Gastroesophageal sphincter (tissue), 4 donors: ENCODE measurements at places on chromosomes 16 and 17. TPM values are rescaled to one million over a fixed set of nuclear protein-coding genes. Genes with fewer than 3 reads are reported as not detected.

HLF gene
- 186 TPM for total RNA-seq

- ATAC-seq: no peak
Observed at GRCh38 chr17:81608605-81609004, 28.3 kb downstream of the NPLOC4 start.

HCRT gene
- total RNA-seq: not detected

DNA sequence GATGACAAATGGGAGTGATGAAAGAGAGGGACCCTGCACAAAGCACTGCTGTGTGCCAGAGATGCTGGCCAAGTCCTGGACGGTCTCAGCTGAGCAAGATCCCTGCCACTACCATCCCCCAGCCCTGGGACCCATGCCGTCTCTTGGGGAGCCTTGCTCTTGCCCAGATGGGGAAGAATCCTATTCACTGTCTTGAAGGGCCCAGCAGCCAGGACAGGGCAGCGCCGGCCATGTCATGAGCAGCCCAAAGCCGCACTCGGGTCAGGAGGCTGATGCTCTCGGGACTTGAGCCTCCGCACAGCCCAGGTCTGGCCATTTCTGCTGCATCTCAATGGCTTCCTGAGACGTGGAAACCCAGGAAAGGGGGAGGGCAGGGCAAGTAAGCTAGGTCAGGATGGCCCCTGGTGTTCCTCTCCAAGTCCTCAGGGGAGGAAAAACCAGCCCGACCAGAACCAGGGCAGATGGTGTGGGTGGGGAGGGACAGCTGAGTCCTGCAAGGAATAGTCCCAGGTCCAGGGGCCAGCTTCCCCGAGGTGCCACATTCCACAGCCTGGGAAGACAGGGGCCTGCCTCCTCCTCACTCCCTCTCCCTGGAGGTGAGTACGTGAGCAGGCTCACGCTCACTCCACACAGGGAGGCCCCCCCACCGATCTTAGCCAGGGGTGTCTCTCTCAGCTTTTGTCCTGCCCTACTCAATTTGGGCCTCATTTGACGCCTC is 7.8 kb upstream of the KRT19 start:
- no peak for ATAC-seq

- ATAC-seq: no peak
Observed at GRCh38 chr16:58365623-58366022, 26.6 kb upstream of the GINS3 start.

DNA sequence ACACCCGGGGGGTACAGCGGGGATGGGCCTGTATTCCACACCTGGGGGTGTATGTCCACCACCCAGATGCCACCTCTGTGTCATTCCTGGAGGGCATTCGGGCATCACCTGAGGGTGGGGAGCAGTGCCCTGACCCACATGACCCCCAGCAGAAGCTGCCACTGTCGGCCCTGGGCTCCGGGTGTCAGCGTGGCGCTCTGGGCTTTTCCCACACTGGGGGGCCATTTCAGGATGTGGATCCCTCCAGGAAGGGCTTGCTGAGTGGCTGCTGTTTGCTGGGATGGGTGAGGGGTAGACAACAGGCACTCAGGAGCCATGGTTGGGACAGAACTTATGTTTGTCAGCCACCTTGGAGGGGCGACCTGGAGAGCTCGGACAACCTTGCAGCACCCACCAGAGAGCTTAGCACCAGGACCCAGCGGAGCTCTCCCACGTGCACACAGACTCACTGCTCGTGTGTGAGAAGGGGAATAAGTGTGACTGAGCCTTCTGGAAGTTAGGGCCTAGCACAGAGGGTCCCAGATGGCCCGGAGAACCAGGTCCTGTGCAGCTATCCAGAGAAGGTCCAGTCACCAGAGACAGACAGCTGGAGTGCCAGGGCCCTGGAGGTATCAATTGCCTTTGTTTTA is 102.7 kb downstream of the METRNL start:
- ATAC-seq: no peak

GRCh38 chr17:6494239-6494941 is 50.1 kb downstream of the PIMREG start:
- ATAC-seq: peak; percentile 56

DNA sequence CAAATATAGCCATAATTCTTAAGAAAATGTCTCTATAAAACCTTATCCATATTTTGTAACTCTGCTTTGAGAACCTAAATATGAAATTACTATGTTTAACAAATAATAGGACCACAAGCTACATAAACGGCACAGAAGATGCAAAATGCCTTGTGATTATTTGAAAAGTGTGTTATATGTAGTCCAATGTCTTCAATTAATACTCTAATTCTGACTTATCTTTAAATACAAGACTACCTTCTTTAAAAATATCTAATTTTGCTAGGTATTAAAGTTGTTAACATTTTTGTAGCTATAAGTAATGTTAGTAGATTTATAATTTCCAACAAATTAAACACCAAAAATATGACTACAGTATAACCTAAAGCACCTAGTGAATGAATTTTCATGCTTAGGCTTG is 17.0 kb downstream of the PSMD12 start:
- no peak for ATAC-seq

- no peak for ATAC-seq
Observed at GRCh38 chr16:58187665-58188421, 10.1 kb downstream of the CSNK2A2 start.

SMTNL2 gene
- 5.2 TPM for total RNA-seq

GRCh38 chr17:81341516-81342268 is 46.6 kb upstream of the SLC38A10 start:
- no peak for ATAC-seq

SYCE1L gene
- 2.6 TPM for total RNA-seq
